ENCODE measurements at places on chromosomes 2 and 18.

- no peak for DNase-seq
Observed at GRCh38 chr18:78822171-78822948, 157.3 kb upstream of the SALL3 start.

DNA sequence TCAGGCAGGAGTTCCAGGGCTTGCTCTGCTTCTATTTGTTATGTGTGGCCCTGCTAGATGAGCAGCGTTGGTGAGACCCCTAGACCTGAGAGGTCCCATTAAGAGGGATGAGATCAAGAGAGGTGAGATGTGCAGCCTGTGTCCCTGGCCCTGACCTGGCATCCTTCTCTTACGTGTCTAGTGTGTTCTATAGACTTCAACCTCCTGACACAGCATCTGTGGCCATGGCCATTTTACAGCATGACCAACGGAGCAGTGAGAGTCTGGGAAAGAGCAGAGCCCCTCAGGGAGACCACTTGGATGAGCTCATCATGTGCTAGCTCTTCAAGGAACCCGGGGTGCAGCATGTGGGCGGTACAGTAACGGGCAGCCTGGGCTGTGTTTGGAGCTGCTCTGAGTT is 32.7 kb upstream of the ASPRV1 start:
- DNase-seq = no peak

GRCh38 chr18:63261029-63261428 is 58.5 kb downstream of the BCL2 start:
- DNase-seq = no peak

DNA sequence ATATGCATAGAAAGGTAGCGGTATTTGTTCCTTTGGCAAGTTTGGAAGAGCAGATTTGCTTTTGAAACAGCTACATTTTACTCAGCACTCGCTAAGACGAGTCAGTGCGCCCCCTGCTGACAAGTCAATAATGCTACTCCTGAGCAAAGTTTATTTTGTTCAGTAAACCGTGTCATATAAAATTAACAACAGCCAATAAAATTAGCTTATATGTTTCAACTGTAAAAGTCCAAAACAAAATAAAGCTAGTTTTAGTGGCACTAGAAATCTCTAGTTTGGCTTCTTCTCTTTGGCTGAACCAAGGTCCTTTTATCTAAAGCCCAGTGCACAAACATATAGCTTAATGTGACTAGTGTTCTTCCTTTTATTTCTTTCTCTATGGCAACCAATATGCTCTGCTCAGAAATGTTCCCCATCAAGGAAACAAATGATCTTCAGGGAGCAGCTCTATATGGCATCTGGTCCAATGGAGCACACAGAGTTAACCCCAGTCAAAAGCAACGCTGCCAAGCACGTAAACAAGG is 4.2 kb upstream of the POU3F3 start:
- peak; percentile 94 for DNase-seq

DNA sequence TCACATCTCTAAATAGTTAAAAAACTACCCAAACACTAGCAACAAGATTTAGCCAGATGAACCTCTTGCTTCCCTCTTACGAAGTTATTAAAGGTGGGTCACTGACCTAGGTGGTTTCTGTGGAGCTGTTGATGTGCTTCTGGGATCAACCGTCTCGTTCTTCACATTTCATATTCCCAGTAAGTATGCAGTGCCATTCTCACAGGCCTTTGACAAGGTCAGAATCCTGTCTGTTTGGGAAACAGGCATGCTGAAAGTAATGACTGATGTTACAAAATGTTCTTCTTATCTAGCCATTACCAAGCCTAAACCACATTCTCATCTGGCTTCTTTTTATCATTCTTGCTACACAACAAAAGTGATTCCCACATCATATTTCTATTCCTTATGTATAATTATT is 70.3 kb downstream of the WDR7 start:
- no peak for DNase-seq

DNA sequence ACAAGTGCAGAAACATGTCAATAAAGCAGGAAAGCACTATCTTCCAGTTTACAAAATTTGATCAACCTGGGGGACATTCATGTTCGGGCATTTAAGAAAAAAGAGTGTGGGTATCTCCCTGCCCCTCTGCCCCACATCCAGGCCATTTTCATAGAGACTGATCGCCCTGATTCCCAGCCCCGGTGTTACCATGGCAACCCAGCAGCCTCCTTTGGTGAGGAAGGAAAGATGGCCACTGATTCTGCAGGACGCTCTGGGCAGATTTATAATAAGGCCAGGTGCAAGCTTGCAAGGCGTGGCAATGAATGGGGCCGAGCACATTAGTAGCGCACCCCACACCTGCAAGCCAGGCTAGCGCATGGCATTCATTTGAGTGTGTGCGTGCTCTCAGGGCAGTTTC is 36.7 kb upstream of the ARL4C start:
- no peak for DNase-seq

GRCh38 chr2:28576714-28577113 is 80.9 kb downstream of the PLB1 start:
- no peak for DNase-seq

- no peak for DNase-seq
Observed at GRCh38 chr2:85888020-85888683, 638 bp downstream of the ST3GAL5 start.

- DNase-seq = no peak
Observed at GRCh38 chr18:11689669-11690565, 853 bp downstream of the GNAL start.

GRCh38 chr2:145412155-145412554 is 892.2 kb upstream of the ZEB2 start:
- no peak for DNase-seq

GRCh38 chr2:136966485-136966884 is 201.1 kb downstream of the THSD7B start:
- DNase-seq = no peak

DNA sequence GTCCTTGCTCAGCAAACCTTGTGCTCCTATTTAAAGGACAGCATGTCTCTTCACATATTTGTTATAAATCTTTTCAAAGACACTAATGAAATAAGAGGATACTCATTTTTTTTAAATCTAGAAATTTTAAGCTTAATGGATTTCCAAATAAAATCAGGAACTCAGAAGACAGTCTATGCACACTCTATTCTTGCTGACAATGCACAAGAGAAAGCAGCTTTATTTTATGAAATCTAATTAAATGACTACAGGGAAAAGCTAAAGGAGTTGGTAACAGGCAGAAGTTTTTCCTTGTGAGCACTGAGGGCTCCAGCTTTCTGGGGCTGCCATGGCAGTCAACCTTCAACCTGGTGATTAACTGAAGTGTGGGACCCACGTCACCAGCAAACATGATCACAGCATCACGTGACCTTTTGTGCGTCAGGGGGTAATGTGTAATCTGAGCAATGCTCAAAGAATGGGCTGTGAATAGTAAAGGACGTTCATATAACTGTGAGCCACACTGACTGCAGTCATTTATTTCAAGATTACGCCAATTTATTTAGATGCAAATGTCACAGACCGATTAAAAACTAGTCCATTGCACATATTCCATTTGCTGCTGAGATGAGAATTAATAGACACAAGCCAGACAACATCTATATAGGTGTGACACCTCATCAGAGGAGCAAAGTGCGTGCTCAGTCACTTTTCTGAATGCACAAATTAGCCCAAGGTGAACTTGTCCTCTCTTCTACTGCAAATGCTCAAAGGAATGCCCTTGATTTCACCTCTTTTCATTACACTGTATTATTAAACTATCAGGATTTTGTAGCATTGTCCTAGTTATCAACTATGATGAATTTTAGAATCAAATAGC is 11.6 kb upstream of the DNER start:
- no peak for DNase-seq
